ENCODE measurements at places on chromosomes 3 and 15. TPM values are rescaled to one million over a fixed set of nuclear protein-coding genes. Genes with fewer than 3 reads are reported as not detected.

GRCh38 chr3:15795651-15796308 is 2.0 kb downstream of the ANKRD28 start:
- H3K27me3 ChIP-seq, result no peaks in the 10 kb centered on the region
- peaks cover 26% of the 10 kb centered on the region for H3K36me3 ChIP-seq
- DNase-seq, result peak; percentile 75
- H3K4me3 ChIP-seq, result peak overlapping the region; percentile 77
- H3K4me1 ChIP-seq, result peaks cover 62% of the 10 kb centered on the region

The RCN2 gene
- total RNA-seq, result 40.5 TPM

DNA sequence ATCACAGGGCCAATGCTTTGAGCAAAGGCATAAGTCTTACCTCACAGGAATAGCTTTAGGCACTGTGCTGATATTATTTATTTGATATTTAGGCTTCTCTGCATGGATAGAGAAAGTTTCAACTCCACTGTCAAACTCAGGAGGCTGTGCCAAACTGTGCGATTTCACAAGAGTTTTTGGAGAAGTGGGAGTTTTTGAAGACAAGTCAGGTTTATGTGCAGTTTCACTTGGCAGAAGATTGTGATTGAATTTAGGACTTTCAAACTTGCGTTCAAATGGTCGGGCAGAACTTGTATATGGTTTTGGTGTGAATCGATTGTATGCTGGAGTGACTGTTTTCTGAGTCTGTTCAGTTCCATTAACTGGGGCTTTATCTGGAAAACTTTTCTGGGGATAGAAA is 113.7 kb downstream of the TJP1 start:
- H3K27me3 ChIP-seq, result no peaks in the 10 kb centered on the region
- H3K4me3 ChIP-seq, result no peak overlapping the region
- no peaks in the 10 kb centered on the region for H3K36me3 ChIP-seq
- DNase-seq, result no peak
- no peaks in the 10 kb centered on the region for H3K4me1 ChIP-seq

DNA sequence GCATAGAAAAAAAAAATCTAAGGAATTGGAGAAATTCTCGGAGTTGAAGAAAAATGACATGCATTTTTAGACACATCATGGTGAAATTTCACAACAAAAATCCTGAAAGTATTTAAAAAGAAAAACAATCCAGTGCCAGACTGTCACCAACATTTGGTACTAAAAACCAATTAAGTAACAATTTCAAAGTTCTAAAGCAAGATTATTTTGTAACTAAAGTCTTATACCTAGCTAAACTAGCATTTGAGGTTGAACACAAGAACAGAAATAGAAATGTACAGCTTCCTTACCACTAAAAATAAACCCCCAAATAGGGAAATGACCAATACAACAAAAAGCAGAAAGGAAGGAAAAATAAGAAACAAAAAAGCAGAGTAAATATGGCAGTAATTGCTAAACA is 11.9 kb downstream of the TOMM70 start:
- H3K27ac ChIP-seq, result no peak overlapping the region
- peaks cover 10% of the 10 kb centered on the region for H3K4me1 ChIP-seq
- DNase-seq, result no peak
- peaks cover 46% of the 10 kb centered on the region for H3K36me3 ChIP-seq
- no peak overlapping the region for H3K4me3 ChIP-seq

- H3K27me3 ChIP-seq, result no peaks in the 10 kb centered on the region
- H3K4me1 ChIP-seq, result peaks cover 13% of the 10 kb centered on the region
- H3K36me3 ChIP-seq, result peaks cover 10% of the 10 kb centered on the region
- H3K27ac ChIP-seq, result no peak overlapping the region
- no peak overlapping the region for H3K4me3 ChIP-seq
These were observed 27.3 kb downstream of the SLMAP start for GRCh38 chr3:57783186-57784088.

- H3K27ac ChIP-seq, result no peak overlapping the region
- peaks cover 9% of the 10 kb centered on the region for H3K27me3 ChIP-seq
- DNase-seq, result no peak
- no peaks in the 10 kb centered on the region for H3K36me3 ChIP-seq
- H3K4me1 ChIP-seq, result no peaks in the 10 kb centered on the region
These were observed 41.1 kb downstream of the GATM start for GRCh38 chr15:45337224-45337623.

DNA sequence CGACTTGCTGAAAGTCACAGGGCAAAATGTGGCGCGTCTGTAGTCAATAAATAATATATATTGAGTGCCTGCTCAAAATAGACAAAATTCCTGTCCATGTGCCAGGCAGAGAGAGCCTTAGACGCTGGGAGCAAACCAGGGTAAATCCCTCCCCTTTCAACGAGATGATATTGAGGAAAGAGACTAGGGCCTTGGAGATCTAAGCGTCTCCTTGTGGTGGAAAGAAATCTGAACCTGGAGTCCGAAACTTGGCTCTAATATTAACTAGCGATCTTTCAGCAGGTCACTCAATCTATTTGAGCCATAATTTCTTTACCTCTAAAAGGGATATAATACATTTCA is 348 bp upstream of the DPP8 start:
- peak overlapping the region; percentile 96 for H3K27ac ChIP-seq
- H3K36me3 ChIP-seq, result peaks cover 20% of the 10 kb centered on the region
- no peaks in the 10 kb centered on the region for H3K27me3 ChIP-seq
- H3K4me3 ChIP-seq, result peak overlapping the region; percentile 94

The PROK2 gene
- total RNA-seq, result not detected

DNA sequence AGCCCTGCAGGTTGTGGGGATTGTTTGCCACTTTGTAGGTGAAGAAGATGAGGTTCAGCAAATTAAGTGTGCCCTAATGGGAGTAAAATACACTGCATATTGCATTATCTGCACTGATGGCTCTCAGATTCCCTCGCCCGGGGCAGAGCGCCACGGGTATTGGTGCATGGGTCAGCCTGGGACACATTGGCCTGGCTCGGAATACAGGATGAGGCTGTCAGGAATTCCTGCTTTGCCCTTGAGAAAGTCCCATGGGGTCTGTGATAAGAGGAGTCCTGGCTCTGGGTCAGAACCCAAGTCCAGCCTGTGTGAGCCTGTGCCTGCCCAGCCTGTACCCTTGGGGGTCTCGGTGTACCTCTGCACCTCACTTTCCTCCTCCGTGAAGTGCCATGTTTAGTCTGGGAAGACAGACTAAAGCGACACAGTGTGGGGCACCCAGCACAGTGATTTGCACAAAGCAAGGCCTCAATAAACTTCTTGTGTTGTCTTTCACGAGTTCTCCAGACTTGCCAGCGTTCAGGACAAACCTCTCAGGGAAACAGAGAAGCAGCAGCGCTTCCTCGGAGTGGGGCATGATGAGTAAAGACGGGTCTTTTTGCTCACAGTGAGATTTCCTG is 107.6 kb downstream of the LRRK1 start:
- H3K36me3 ChIP-seq, result no peaks in the 10 kb centered on the region
- H3K4me3 ChIP-seq, result no peak overlapping the region
- H3K27me3 ChIP-seq, result peaks cover 8% of the 10 kb centered on the region

GRCh38 chr3:158205994-158206393 is 96.1 kb downstream of the RSRC1 start:
- no peaks in the 10 kb centered on the region for H3K27me3 ChIP-seq
- H3K27ac ChIP-seq, result no peak overlapping the region
- H3K4me1 ChIP-seq, result no peaks in the 10 kb centered on the region
- DNase-seq, result no peak
- H3K4me3 ChIP-seq, result no peak overlapping the region
- H3K36me3 ChIP-seq, result peaks cover 13% of the 10 kb centered on the region

DNA sequence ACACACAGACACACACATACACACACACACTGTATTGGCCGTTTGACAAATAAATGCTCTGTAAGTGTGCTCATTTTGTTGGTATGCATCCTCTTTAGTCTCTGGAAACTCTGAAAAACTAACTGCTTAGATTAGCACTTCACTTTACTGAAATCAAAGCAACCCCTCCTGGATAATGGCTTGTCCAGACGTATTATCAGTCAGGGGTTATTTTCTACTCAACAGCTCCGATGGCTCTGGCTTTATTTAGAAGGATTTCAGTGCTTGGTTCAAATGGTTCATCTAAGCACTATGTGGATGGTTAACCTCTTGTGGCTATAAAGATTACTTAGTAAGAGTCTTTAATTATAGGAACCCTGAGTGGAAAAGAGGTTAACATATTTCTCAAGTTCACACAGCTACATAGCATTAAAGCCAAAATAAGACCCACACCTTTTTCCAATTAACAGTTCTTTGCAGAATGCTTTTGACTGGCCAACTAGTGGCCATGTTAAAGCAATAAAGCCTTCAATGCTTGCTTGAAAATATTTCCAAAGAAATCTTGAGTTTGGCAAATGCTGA is 516.1 kb upstream of the NAALADL2 start:
- no peaks in the 10 kb centered on the region for H3K36me3 ChIP-seq
- no peaks in the 10 kb centered on the region for H3K4me1 ChIP-seq
- H3K27ac ChIP-seq, result no peak overlapping the region
- no peak for DNase-seq
- no peak overlapping the region for H3K4me3 ChIP-seq
- H3K27me3 ChIP-seq, result no peaks in the 10 kb centered on the region

DNA sequence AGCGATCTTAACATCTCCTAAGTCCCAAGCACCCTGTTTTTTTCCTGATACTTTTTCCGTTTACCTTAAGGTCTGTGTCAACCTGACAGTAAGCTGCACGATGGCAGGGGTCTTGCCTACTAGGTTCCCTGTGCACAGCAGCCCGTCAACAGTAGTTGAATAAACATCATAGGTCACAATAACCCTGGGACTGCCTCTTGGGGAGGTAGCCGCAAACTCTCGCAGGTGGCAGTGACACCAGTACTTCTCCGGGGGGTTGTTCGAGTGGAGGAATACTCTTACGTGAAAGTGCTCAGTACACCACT is 365 bp upstream of the PDCD6IP start:
- H3K4me3 ChIP-seq, result peak overlapping the region; percentile 96
- H3K27ac ChIP-seq, result peak overlapping the region; percentile 91
- no peak for DNase-seq
- H3K36me3 ChIP-seq, result peaks cover 22% of the 10 kb centered on the region

Measured in activated CD4-positive, alpha-beta T cell treated with anti-CD3 and anti-CD28 coated beads, Interleukin-2, amount 10 ng/mL, durations not matched to agents 24 days and 14 days (primary cell).